ENCODE measurements at places on chromosomes 1 and 21.

- no peak for DNase-seq
These were observed 379.2 kb upstream of the ADAMTS5 start for GRCh38 chr21:27346041-27346448.

- DNase-seq = no peak
These were observed 14.6 kb upstream of the COL16A1 start for GRCh38 chr1:31718327-31718897.

GRCh38 chr1:185257950-185258208 is 59.2 kb downstream of the IVNS1ABP start:
- no peak for DNase-seq

DNA sequence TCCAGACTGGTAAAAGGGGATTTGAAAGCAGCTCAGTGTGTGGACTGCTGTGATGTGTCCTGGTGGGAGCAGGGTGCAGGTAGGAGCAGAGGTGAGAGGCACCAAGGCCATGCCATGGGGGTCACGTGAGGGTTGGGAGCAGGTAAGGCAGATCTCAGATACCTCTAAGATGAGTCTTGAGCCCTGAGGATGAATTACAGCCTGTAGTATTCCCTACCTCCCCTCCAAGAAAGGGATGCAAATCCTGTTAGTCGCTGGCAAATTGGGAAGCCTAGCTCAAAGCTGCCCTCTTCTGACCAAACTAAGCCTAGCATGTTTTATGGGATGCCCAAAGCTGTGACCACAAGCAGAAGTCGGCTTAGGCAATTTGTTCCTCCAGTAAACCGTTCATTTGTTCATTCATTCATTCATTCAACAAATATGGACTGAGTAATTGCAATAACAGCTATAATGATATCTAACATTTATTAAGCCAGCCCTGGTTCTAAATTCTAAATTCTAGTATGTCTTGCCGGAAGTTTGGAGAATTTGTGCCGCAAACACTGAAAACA is 3.9 kb upstream of the NUAK2 start:
- peak; percentile 79 for DNase-seq

DNA sequence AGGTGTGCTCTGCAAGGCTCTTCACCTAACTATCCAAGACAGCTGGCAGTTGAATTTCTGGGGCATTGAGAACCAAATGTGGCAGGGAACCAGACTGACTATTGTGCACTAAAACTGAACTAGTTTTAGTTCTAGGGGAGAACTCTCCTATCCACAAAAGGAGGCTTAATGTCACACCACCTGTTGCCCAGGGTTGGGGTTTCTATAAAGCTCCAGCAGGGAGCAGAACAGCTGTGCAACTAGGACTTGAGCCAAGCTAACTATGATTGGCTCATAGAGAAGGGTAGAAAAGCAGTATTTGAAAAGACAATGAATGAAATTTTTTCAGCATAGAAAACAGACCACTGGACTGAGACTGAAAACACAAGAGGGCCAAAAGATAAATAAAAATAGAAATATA is 53.3 kb upstream of the FGGY start:
- DNase-seq = no peak

GRCh38 chr1:151006327-151007052 is at the start of gene MINDY1:
Gene MINDY1 (minus strand): TSS chr1:151006902. CDS start chr1:151002617, 4,285 bp downstream.
- DNase-seq = peak; percentile 53

DNA sequence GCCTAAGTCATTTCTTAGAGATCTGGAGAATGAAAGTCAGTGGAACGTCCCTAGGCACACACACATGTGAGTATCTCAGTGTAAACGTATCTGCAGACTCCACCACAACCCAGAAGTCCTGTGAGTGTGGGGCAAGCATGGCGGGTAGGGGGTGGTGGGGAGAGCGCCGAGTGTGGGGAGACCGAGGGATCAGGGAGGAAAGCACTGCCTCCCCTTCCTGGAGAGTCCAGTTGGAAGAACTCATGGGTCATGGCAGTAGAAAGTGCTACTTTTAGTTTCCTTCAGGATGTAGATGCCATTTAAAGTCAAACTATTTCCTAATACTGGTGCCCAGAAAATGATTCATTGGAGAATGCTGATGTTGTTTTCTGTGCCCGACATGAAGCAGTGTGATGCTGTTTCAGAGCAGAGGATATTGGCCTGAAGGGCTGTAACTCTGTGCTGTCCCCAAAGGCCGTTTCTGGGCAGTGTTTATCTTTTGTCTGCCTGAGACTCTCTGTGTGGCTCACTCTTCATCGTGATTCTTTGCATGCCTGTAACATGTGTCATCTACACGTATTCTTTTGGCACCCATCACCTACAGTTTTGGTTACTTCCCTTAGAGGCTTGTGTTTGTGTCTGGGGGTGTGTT is 45.7 kb upstream of the TSPAN2 start:
- no peak for DNase-seq

GRCh38 chr1:203177036-203177405 is 1.4 kb upstream of the MYBPH start:
- DNase-seq = no peak

DNA sequence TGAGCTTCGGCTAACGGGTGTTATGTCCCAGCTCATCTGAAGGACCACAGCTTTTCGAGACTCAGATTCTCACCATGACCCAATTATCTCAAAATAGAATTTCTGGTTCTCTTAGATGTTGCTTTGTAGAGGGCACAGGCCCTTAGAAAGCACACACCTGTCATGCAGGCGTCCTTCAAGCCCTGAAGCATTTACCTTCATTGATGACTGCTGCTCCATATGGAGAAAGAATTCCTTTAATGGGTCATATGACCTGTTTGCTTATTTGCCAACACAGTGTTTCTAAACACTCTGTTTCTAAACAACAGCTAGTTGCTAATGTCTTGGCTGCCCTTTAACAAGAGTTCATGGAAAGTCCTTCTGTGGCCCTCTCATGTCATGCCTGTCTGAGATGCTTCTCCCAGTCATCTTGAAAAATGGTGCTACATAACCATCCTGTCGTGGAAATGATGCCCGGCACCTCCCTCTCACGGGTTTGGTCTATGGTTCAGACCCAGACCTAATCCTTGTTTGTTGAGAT is 495.7 kb downstream of the KIF26B start:
- DNase-seq = no peak

GRCh38 chr1:22140694-22141093 is 2.2 kb downstream of the WNT4 start:
- DNase-seq = no peak

DNA sequence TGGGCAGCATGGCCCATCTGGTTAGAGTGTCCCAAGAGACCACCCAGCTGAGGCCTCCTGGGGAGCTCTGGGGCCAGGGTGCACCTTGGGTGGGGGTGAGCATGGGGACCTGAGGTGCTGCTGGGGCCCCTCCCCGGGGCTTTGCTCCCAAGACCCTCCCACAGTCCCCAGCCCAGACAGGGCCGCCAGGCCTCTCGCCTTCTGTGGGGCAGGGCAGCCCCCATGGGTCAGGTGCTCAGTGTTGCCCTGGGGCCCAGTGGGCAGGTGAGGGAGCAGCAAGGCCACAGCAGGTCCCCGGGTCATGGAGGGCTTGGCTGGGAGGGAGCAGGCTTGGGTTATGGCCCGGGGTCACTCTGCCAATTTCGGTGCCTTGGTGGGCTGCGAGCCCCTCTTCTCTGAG is 24.5 kb upstream of the PEX10 start:
- no peak for DNase-seq

- no peak for DNase-seq
These were observed 78.3 kb upstream of the SLC2A1 start for GRCh38 chr1:43036932-43037331.

DNA sequence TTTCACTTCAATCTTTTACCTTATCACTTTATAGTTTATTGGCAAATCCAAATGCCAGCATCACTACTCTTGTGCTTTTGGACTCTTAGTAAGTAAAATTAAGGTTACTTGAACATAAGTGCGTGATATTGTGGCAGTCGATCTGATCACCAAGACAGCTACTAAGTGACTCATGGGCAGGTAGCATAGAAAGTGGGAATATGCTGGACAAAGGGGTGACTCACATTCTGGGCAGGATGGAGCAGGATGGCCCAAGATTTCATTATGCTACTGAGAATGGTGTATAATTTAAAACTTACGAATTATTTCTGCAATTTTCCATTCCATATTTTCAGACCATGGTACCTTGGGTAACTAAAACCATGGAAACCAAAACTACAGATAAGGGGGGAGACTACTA is 120.2 kb downstream of the ROR1 start:
- no peak for DNase-seq

DNA sequence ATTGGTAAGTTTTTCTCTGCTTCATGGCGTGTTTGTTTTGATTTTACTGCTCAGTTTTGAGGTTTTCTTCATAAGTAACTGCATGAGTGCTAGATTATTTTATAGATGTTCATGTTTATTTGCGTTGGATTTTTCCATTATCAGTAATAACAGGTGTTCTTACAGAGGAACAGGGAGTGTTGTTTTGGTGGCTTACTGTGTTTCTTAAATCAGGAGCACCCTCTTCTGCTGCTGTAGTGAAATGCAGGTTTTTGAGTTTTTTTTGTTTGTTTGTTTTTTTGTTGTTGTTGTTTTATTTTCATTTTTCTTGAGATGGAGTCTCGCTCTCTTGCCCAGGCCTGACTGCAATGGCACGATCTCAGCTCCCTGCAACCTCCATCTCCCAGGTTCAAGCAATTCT is 32.6 kb downstream of the CTBS start:
- peak; percentile 2 for DNase-seq

DNA sequence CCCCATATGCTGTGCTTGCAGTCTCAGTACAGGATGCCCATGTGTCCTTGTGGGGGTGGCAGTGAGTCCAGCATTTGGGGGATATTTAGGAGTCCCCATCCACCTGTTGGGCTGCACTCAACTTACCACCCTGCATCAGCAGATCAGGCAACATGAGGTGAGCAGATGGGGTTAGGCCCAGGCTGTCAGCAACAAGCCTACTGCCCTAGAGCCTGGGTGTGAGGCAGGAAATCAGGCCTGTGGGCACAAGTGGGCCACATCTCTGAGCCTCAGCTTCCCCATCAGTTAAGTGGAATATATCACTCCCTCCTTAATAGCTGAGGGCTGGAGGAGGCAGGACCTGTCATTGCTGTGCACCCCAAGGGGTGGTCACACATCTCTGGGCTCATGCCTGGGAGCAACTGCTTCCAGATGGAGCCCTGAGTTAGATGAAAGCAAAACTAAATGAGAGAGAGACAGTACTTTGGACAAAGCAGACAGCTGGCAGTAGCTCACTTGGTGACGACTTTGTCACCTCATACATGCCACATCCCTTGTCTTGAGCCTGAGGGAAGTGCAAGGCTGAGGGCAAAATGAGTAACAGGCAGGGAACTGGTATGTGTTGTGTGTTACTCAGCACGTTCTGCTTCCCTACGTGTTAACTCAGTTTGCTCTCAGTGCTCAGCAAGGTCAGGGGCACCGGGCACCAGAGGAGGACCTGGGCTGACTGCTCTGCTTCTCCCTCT is 48.4 kb downstream of the TRIM11 start:
- no peak for DNase-seq

DNA sequence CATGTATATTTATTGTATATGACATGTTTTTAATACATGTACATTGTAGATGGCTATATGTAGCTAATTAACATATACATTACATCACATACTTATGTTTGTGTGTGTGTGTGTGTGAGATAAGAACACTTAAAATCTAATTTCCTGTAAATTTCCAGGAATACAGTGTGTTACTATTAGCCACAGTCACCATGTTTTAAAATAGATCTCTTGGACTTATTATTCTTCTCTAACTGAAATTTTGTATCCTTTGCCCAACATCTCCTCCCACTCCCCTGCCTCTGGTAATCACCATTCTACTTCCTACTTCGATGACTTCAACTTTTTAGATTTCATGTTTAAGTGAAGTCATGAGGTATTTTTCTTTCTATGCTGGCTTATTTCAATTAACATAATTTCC is 64.8 kb downstream of the FCRL5 start:
- no peak for DNase-seq
